DND-41 (cell line): ENCODE measurements at places on chromosomes 5 and 9.

- no peak for DNase-seq
These were observed 134.1 kb downstream of the TRPM6 start for GRCh38 chr9:74753650-74754049.

GRCh38 chr9:77472646-77473045 is 175.5 kb downstream of the GNA14 start:
- DNase-seq: no peak

GRCh38 chr9:132077881-132078698 is 1.6 kb downstream of the MED27 start:
- no peak for DNase-seq

DNA sequence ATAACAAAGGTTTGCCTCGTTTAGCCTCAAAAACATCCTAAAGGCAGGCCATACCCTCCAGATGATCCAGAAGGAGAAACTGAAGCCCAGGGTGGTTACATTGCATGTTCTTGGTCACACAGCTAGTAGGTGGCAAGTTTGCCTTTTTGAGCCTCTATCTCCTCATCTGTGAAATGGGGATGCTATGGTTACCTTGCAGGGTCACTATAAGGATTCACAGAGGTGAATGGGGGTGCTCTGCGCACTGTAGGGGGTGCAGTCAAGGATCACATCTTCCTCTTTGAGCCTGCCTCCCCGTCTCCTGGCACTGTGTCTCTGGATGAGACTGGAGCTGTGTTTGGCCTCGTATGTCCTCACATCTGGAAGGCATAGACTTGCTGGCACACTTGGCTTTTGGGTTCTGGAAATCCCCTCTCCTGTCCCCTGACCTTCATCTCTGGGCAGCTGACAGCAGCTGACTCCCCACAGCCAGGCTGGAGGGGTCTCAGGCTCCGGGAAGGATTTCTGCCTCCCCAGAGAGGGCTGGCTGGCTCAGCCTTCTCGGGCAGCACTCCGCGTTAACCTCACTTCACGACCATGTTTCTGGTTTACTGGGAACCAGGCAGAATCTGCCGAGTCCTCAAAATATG is 167.7 kb downstream of the RGS3 start:
- DNase-seq: no peak

- no peak for DNase-seq
These were observed 36.8 kb upstream of the NIPBL start for GRCh38 chr5:36839489-36840476.

DNA sequence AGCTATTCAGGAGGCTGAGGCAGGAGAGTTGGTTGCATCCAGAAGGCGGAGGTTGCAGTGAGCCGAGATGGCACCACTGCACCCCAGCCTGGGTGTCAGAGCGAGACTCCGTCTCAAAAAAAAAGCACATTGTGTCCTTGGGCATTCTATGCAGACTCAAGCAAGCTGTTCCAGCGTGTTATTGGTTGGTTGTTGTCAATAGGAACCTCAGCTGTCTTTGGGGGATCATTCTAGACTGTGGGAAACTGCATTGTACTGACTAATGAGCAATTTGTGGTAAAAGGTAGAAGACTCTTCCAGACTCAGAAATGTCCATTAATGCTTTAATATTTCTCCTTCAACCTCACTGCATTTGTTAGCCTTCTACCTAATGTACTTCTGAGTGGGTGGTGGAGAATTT is 379.5 kb upstream of the GRAMD2B start:
- DNase-seq: no peak

DNA sequence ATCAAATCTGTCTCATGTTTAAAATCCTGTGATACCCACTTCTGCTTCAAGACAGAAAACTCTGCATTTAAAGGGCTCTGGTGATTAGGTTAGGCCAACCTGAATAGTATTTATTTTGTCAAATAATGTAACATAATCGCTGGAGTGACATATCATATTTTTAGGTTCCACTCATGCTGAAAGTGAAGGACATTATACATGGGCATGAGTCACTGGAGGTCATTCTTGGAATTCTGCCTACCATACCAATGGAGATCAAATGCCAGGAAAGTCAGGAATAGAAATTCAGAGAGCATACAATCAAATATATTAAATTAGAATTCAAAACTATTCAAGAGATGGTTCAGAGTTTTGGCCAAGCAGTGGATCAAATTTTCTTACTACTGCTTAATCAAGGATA is 97.1 kb upstream of the PRSS3 start:
- DNase-seq: no peak

- DNase-seq: no peak
These were observed at the start of gene RGS3 for GRCh38 chr9:113463418-113464285. RGS3 (plus strand) TSS chr9:113463727; CDS start chr9:113463803, 76 bp downstream.

- no peak for DNase-seq
These were observed 176.5 kb downstream of the CDK5RAP2 start for GRCh38 chr9:120403543-120403856.

- no peak for DNase-seq
These were observed 398.3 kb upstream of the EDIL3 start for GRCh38 chr5:84783003-84783402.

DNA sequence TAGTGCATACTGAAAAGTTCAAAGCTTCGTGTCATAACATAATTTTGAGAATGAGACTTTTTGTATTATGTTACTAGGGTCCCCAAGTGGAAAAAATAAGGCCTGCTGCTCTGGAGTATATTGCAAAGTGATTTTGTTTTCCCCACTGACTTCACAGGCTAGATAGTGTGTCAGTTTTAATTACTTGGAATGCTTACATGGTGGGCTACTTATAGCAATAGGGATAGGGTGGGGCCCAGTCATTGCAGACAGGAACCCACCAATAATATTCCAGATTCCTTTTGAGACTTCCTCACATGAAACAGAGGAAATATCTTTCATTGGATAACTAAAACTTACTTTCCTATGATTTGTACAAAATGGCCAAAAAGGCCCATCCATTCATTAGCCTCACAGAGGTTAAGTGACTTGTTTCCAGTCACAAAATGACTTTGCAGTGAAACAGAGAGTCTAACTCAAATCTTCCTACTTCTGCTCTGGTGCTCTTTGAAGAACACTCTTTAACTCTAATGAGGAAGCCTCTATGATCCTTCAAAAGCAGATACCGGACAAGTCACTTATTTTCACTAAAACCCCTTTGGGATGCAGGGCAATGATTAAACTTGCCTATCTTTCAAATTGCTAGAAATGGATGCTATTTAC is 16.2 kb upstream of the MEF2C start:
- no peak for DNase-seq

DNA sequence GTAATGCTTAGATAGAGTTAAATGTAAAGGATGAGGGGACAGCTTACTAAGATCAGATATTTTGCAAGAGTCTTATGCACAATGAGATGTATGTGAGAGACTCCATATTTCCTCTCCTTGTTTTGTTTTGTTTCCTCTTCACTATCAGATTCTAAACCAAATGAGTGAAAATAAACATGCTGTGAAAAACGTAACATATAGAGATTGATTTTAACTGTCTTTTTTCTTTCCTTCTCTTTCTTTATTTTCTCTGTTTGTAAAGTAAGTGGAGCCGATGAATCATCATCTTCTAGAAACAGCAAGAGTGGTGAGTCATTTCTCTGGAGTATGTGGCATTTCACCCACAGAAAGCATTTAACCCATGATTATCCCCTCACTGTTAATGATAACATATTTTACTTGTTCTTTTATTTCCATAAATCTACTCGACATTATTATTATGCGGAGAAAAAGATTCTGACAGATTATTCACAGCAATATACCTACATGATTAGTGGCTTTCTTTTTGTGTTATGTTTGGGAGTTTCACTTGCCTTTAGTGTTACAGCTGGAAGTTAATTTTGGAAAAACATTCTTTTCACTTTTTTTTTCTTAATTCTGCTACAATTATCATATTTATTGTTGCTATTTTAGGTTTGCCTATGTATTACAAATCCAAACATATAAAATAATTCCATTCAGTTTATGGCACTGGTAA is 2.1 kb upstream of the ANXA1 start:
- DNase-seq: no peak

DNA sequence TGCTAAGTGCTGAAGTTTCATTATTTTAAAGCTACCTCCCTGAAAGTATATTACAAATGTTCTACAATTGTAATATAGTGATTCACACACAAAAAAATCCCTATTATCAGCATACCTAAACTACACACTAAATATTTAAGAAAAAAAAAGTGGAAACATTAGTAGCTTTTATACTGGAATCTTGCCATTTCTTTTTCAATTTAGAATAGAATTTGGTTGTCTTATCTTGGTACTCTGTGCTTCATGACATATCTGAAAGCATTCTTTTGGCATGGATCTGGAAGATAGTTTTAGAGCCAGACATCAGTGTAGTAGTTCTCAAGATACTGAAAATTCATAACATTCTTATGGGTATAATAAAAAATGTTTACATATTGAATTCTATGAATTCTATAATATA is 35.0 kb downstream of the SLC1A3 start:
- DNase-seq: no peak
